ENCODE measurements at places on chromosomes 6 and 20. TPM values are rescaled to one million over a fixed set of nuclear protein-coding genes. Genes with fewer than 3 reads are reported as not detected.

DNA sequence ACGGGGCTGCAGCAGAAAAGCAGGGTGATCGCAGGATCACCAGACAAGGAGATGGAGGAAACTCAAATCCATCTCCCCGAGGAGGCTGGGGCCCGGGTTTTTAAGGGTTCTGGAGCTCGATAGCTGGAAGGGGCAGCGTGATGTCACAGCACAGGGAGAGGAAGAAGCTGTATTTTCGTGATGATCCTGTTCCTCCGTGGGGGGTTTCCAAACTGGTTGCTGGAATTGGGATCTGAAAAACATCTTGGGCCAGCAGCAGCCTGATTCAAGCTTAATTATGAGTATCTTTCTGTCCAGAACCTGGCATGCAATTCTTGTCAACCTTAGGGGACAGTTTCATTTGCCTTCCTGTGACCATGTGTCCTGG lies 4.1 kb downstream of the CST7 start:
- DNase-seq, result no peak
- no peaks in the 10 kb centered on the region for H3K4me1 ChIP-seq
- H3K27me3 ChIP-seq, result no peaks in the 10 kb centered on the region
- H3K36me3 ChIP-seq, result no peaks in the 10 kb centered on the region
- H3K4me3 ChIP-seq, result no peak overlapping the region

Gene SPEF1
- total RNA-seq, result 0.34 TPM

GRCh38 chr6:135323202-135323668 lies 142.1 kb downstream of the MYB start:
- H3K27ac ChIP-seq, result no peak overlapping the region
- no peaks in the 10 kb centered on the region for H3K27me3 ChIP-seq
- no peaks in the 10 kb centered on the region for H3K36me3 ChIP-seq
- H3K4me3 ChIP-seq, result no peak overlapping the region
- no peak for DNase-seq
- H3K4me1 ChIP-seq, result peaks cover 12% of the 10 kb centered on the region

DNA sequence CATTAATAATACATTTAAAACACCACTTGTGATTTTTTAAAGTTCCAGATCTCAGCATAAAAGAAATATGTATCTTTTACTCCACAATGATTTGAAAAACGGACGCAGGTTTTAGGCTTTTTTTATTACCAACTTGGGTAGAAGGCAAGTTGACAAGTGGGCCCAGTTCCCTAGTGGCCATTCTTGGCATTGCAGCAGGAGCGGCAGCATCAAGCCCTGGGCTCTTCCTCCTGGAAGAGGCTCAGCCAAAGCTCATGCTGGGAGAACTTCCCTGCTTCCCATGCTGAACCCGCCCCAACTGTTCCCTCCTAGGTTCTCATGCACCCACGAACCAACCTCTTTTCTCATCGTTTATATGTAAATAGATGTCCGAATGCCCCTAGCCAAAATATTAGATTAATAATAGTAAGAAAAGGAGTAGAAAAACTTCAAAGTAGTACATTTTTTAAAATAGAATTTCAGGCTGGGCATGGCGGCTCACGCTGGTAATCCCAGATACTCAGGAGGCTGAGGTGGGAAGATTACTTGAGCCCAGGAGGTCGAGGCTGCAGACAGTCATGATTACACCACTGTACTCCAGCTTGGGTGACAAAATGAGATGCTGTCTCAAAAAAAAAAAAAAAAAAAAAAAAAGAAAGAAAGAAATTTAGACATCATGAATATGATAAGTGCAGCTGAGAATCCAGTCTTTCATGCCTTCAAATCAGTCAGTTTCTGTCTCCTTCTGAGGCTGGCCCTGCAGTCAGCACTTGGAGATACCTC lies 18.2 kb upstream of the MYB start:
- H3K27ac ChIP-seq, result no peak overlapping the region
- no peaks in the 10 kb centered on the region for H3K36me3 ChIP-seq
- no peaks in the 10 kb centered on the region for H3K27me3 ChIP-seq
- no peaks in the 10 kb centered on the region for H3K4me1 ChIP-seq
- no peak overlapping the region for H3K4me3 ChIP-seq

Gene DNAH8
- 0.09 TPM for total RNA-seq

GRCh38 chr6:119274197-119274595 lies 75.4 kb downstream of the MAN1A1 start:
- no peaks in the 10 kb centered on the region for H3K36me3 ChIP-seq
- no peak for DNase-seq
- H3K4me1 ChIP-seq, result no peaks in the 10 kb centered on the region
- no peak overlapping the region for H3K4me3 ChIP-seq

DNA sequence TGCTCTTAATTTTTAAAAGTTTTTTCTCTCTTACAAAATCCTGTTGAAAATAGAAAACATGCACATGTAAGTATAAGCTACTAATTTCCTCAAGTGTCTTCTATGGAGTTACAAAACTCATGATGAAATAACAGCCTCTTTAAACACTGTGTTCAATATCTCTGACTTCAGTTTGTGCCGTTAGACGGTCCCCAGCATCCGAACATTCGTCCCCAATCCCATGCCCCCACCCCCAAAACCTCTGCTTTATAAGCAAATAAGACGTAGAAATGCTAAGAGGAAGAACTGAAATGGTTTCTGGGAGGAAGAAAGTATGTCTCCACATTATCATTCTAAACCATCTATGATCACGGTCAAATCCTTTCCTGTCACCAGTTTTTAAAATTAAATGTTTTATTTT lies 31.7 kb upstream of the MYB start:
- no peak for DNase-seq
- H3K4me1 ChIP-seq, result peaks cover 11% of the 10 kb centered on the region
- no peak overlapping the region for H3K4me3 ChIP-seq
- H3K27me3 ChIP-seq, result no peaks in the 10 kb centered on the region
- H3K36me3 ChIP-seq, result no peaks in the 10 kb centered on the region

Gene SNAP25
- total RNA-seq, result not detected

Data from neural progenitor cell (in vitro differentiated cells).